AG04449 (cell line): ENCODE measurements at places on chromosomes 3 and 15.

DNA sequence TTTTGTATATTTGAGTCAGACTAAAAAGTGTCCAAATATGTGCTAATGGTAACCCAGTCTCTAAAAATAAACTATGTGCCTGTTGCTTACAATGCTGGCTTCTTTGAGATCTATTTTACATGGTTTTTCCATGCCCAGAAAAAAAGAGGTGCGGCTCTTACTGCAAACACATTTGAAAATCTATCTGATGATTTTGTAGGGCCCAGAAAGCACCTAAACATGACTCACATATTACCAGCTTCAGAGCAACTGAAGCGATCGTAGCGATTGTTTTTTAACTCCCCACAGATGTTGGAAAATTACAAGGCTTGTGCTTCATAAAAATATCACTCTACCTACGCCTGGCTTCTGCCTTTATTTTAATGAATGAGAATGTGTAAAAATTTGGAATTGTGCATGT, 53.5 kb downstream of the SUCNR1 start:
- DNase-seq, result no peak

DNA sequence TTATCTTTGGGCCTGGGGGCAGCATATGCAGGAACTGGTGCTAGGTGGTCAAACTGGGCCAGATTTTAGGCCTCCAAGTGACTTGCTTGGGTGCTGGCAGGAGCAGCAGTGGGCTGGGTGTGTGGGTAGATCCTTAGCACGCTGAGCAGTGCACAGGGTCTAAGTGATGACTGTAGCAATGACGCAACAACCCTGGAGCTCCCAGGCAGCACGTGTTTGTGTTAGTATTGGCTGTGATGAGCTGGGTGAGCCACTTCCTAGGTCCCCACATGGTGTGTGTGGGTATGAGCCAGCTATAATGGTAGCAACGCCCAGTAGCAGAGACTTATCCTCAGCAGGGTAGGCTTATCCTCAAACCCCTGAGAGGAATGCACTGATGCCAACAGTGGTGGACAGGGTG, 570.6 kb upstream of the ROBO1 start:
- DNase-seq, result no peak

DNA sequence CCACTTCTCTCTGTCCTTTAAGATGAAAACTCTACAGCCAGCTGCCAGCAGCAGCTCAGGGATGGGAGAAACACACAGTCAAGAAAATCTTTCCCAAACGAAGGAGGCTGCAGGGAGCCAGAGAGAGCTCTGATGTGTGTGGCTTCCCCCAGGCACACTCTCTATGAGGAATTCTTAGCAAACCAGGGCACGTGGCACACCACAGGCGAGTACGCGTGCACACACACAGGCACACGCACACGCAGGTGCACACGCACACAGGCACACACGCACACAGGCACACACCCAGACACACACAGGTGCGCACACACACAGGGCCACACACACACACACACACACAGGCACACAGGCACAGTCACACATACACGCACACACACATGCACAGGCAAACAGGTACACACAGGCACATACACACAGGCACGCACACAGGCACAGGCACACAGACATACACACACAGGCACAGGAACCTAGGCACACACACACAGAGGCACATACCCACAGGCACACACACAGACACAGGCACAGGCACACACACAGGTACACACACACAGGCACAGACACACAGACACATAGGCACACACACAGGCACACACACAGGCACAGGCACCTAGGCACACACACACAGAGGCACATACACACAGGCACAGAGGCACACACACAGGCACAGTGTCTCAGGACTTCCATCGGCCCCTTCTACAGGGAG, 91.5 kb upstream of the ATP2B2 start:
- no peak for DNase-seq

DNA sequence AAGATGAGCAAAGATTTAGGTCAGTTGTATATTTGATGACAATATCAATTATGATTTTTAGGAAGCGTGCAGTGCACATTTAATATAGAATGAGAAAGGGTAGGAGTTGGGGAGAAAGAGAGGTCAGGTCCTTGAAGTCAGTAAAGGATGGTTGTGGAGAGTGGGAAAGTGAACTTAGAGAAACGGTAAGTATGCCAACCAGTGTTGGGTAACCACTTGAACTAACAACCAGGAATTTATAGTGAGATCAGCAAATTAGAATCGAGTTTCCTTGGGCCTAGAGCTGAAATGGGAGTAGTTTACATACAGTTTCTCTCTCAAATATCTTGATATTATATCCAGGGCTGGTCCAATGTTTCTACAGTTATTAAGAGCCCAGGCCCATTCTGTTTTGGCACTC, 188.5 kb upstream of the RBMS3 start:
- no peak for DNase-seq

- DNase-seq, result no peak
Observed at GRCh38 chr3:142931222-142931621, 32.3 kb downstream of the PAQR9 start.

DNA sequence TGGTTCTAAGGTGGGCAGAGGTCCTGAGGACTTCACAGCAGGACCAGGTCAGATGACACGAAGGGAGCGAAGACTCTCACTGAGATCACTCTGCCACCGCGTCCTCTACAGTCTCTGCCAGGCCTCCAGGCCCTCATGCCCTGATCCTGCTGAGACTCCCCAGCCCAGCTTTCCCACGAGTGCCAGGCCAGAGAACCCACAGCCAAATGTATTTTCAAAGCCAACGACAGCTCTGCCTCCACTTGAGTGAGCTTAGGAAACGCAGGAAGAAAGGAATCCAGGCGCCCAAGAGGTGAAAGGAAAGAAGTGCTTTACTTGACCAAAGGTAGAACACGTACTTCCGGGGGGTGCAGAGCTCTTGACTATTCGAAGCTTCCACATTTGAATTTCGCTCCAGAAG, 275.0 kb downstream of the XXYLT1 start:
- no peak for DNase-seq

- DNase-seq, result no peak
Observed at GRCh38 chr15:99253381-99254090, 2.3 kb downstream of the LRRC28 start.

GRCh38 chr3:96813820-96814650, at the start of gene EPHA6:
TSS of gene EPHA6 (plus strand) at chr3:96814594.
- DNase-seq, result no peak

GRCh38 chr3:126201168-126201567, 20.8 kb upstream of the ALDH1L1 start:
- DNase-seq, result no peak

DNA sequence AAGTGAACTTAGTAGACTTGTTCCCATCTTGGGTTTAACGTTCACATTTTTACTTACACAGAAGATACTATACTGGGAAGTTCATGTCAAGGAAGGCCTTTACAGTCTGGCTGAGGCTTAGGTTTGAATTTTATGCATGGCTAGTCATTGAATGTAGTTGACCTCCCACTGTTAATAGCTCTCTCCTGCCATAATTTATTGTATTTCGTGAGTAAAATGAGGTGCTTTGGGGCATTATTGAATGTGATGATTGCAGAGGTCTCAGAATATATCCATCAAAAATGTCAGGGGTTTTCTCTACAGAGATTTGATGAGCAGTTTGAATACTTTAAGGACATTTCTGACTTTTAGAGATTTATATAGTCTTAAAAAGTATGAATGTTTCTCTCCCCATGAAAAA, 356.6 kb upstream of the GRM7 start:
- no peak for DNase-seq

GRCh38 chr3:9512456-9513045, 41.1 kb downstream of the LHFPL4 start:
- no peak for DNase-seq

DNA sequence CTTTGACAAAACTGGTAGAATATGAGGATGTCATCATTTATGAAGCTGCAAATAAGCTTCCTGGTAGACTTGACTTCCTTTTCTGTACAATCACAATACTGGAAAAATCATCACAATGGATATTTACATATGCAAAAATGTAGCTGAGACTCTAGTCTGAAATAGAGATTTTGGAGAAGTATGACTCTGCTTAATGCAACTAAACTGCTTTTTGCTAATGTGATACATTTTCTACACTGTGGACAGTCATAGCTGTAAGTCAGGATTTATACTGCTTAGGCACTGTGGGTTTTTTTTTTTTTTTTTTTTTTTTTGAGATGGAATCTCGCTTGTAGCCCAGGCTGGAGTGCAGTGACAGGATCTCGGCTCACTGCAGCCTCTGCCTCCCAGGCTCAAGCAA, 34.5 kb upstream of the ST3GAL6 start:
- DNase-seq, result no peak

GRCh38 chr3:73745526-73746191, 120.9 kb upstream of the PDZRN3 start:
- no peak for DNase-seq

DNA sequence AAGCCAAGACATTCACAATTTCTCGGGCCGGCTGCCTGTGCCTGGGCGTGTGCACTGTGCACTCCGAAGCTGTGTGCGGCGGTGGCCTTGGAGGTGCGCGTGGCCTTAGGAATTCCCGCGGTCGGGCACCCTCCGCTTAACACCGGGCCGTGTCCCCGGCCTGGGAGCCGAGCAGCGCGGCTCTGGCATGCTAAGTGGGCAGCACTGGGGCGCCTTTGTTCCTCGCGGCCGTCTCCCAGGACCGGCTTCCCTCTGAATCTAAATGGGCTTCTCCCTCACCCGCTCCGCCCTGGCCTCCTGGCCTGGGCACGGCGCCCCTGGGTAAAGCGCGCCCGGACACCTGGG, 498 bp upstream of the ARNT2 start:
- no peak for DNase-seq

GRCh38 chr15:40098489-40099261, 10.0 kb downstream of the BMF start:
- peak; percentile 80 for DNase-seq

DNA sequence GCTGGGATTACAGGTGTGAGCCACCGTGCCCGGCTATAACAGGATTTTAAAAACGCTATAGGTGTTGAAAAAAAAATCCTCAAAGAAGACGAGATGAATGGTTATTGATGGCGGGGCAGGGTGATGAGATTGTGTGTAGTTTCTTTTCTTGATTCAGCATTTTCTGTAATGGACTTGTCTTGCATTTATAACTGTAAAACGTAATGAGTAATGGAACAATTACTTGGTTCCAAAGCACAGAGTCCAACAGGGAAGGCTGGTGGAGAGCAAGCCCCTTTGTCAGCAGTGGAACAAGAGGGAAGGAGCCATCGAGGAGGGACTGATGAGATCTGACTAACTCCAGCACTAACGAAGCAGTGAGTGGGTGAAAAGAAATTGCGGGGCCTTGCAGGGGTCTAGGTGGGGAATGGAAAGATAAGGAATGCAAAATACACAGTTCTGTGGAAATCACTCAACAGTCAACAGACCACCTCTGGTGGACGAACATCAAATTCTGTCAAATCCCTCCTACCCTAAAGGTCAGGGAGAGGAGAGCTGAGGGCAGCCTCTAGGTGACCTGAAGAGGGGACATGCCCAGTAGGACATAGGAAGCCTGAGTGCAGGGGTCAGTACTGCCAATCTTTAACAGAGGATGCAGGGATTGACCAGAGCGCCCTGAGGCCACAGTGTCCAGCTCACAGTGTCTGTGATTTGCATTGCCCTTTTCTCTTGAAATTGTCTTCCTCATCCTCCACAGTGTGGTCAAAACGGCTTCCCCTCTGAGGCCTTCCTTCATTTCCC, 23.1 kb upstream of the CDCP1 start:
- DNase-seq, result no peak

DNA sequence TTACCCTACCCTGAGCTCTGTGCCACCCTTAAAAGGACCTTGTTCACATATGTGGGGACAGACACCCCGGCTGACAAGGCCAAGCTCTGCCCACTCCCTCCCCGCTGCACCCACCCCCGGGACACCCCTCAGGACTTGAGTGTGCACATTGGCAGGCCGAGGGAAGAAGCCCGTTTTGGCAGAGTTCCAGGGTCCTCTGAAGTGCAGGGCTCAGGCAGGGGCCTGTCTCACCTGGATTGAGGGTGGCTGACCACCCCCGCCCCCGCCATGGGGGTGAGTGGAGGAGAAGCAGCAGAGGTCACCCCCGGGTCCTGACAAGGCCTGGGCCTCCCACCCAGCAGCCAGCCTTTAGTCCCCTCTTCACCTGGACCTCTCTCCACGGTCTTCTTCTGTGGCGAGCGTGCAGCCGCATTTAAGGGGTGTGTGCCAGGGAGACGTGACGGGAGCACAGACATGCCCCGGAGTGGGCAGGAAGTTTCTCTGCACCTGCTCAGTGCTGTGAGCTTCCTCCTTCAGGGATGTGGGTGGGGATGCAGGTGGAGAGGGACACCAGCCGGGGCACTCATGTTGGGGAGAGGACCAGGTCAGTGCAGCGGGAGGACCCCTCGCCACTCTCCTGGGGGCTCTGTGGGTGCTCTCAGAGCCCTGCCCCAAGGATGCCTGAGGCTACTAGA, 50.7 kb downstream of the LINGO1 start:
- no peak for DNase-seq

DNA sequence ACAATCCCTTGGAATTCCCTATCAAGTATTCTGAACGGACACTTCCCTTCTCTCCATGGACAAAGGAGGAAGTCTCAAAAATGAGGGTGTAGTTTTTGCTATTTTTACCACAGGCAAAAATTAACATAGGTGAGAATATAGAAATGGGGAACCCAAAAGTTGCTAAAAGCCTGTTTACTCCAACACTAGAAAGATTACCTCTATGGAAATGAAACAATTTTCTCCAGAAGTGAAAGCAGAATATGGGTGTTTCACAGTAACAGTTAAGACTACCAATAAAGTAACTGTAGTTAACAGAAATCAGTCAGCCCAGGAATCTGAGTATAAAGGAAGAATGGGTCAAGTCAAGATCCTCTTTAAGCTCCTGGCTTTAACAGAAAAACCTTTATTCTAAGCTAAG, 9.3 kb downstream of the TRA2B start:
- DNase-seq, result no peak

GRCh38 chr3:62145086-62145757, 228.1 kb downstream of the FEZF2 start:
- DNase-seq, result no peak

GRCh38 chr15:101123222-101123910, 128.5 kb downstream of the CHSY1 start:
- DNase-seq, result peak; percentile 74

- no peak for DNase-seq
Observed at GRCh38 chr3:120017692-120018091, 76.6 kb downstream of the GSK3B start.
